Progenitor cell of endocrine pancreas (in vitro differentiated cells): ENCODE measurements at places on chromosomes 7 and 10. TPM values are rescaled to one million over a fixed set of nuclear protein-coding genes. Genes with fewer than 3 reads are reported as not detected.

The FFAR4 gene
- 0.07 and 0.13 TPM in 2 replicates for total RNA-seq

The MBL2 gene
- total RNA-seq = not detected in 2 replicates

- DNase-seq = no peak
Measured at GRCh38 chr7:46428295-46428694, 507.2 kb upstream of the IGFBP3 start.

DNA sequence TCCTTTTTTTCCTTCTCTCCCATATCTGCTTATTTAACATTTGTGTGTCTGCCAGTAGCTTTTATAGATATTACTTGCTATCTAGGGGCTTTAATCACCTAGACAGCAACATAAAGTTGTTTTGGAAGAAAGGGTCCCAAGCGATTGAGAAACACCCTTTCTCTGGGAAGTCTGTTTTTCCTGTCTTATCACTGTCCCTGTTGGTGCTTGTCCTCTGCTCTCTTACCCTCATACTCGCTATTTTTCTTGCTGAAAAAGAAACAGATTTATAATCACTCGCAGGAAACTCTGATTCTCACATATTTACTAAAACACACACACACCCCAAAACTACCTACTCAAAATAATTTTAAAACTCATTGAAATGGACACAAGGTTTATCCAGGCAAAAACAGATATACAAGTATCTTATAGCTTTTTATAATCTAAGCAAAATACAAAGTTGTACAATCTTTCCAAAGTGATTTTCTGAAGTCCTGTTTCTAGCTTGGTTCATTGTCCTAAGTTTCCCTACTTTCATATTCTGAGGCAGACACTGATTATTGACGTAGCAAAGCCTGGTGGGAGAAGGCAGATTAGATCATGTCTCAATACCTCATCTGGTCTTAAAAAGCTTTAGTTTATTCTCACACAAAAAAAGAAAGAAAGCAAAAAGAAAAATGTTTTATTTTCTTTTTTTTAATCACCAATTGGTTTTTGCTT is 157.3 kb downstream of the CACNA2D1 start:
- no peak for DNase-seq

DNA sequence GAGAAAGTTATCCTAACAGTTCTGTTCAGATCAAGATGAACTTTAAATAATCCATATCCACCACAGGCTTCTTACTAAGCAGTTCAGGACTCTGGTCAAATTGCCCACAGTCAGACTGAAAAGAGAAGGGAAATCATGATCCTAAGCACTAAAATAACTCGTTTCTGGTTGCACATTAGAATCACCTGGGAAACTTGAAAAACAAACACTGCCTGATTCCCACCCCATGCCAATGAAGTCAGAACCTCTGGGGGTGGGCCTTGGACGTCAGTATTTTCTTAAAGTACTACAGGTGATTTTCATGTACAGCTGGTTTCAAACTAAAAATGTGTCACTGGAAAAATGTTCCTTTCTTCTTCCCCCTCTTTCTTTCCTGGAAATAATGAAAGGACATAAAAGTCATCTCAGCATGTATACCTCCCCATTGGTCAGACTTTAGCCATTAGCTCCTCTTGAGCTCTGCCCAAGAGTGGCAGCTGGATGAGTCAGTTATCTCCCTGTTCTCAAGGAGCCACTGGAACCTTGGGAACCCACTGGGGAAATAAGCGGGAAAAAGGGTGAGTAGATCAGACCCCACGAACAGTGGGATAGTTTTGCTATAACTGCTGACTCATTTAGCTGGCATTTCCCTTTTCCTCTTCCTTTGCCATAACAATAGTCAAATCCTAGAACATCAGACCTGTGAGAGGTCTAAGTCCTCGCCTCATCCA is 75.3 kb upstream of the IL6 start:
- DNase-seq = no peak

GRCh38 chr10:33302208-33302829 is 32.1 kb downstream of the NRP1 start:
- DNase-seq = no peak

The H2BK1 gene
- total RNA-seq = not detected in 2 replicates

DNA sequence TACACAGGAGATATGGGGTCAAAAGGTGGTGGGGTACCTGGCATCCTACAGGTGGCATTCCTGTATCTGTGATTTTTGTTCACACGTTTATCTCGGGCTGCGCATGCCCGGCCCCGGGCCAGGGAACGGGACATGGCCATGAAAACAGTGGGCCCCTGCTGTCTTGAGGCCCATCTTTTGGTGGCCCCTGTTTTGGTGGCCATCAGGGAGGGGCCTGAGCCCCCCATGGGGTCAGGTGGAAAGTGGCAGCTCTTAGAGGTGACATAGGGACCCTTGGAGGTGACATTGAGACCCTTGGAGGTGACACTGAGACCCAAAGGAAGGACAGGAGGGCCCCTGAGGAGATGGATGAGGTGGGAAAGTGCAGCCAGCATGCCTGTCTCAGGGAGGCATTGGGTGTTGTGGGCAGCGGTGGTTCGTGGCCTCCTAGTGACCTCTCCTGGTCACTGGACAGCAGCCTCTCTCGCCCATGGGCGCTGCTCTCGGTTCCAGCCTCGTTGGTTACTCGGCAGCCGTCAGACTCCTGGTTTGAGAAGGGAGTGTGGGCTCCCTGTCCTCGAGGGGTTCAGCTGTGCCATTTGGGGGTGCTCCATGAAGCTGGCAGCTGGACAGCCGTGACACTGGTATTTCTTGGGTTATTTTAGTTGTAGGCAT is 39.9 kb downstream of the INPP5A start:
- no peak for DNase-seq

DNA sequence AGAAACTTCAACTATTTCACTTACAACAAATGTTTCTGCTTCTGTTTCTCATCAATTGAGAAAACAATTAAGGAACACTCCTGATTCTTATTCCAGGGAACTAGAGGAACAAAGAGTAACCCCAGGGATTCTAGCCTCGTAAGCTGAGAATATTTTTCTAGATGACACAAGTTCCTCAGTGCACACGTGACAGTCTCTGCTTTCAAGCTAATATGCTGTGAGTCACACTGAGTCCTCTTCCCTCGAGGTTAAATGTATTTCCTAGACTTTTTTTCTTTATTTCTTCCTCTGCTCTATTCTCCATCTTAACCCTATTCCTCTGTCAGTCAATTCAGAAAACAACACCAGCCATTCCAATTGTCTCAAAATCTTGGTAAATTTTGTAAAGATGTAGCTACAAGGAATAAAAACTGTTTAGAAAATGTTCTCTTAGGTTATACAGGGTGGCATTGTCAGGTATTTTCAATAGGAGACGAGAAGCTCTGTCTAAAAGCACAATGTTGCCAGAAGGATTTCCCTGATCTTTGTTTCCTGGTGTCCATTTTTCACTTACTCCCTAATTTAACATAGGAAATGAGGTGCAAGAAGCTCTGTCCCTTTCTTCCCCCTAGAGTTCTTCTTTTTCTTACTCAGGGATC is 5.8 kb upstream of the C1GALT1 start:
- DNase-seq = no peak

The CDK14 gene
- total RNA-seq = 116 and 117 TPM in 2 replicates

- no peak for DNase-seq
Measured at GRCh38 chr7:131476740-131477139, 79.7 kb downstream of the PODXL start.

The CYP26C1 gene
- total RNA-seq = 0.26 and 0.29 TPM in 2 replicates

The MGAM2 gene
- total RNA-seq = 1.2 and 1.6 TPM in 2 replicates

- DNase-seq = no peak
Measured at GRCh38 chr10:72808001-72808400, 85.5 kb upstream of the OIT3 start.

- DNase-seq = no peak
Measured at GRCh38 chr7:83930262-83930661, 264.3 kb downstream of the SEMA3A start.

DNA sequence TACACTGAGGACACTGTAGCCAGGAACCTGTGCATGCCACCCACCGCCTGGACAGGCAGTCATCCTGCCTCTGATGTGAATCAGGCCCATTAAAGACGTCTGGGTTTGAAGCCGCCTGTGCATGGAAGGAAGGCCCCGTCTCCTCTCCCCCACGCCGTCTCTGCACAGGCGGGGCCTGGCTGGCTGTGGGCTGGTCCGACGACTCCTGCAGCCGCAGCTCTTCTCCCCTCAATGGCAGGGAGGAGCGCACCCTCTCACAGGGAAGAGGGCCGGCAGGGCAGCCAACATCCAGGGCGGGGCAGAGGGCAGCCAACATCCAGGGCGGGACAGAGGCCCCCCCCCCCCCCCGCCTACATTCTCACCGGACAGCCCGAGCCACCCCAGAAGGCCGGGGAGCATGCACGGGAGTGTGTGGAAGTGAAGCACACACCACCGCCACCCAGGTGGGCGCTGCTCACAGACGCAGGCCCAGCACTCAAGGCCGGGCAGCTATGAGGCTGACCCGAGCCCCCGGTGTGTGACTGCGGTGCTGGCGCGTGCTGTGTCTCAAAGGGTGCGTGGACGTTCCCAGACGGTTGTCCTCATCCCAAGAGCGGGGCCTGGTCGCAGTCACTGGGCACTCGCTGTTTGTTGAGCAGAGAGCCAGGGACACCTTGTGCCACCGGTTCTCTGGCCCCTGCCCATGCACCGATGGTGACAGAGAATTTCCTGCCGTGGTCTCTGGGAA is 19.1 kb downstream of the DPYSL4 start:
- DNase-seq = no peak

GRCh38 chr7:96823274-96823673 is 113.6 kb upstream of the SEM1 start:
- no peak for DNase-seq
